ENCODE measurements at places on chromosomes 2 and 18.

- DNase-seq = no peak
These were observed 97.4 kb downstream of the ZNF516 start for GRCh38 chr18:76397631-76398030.

DNA sequence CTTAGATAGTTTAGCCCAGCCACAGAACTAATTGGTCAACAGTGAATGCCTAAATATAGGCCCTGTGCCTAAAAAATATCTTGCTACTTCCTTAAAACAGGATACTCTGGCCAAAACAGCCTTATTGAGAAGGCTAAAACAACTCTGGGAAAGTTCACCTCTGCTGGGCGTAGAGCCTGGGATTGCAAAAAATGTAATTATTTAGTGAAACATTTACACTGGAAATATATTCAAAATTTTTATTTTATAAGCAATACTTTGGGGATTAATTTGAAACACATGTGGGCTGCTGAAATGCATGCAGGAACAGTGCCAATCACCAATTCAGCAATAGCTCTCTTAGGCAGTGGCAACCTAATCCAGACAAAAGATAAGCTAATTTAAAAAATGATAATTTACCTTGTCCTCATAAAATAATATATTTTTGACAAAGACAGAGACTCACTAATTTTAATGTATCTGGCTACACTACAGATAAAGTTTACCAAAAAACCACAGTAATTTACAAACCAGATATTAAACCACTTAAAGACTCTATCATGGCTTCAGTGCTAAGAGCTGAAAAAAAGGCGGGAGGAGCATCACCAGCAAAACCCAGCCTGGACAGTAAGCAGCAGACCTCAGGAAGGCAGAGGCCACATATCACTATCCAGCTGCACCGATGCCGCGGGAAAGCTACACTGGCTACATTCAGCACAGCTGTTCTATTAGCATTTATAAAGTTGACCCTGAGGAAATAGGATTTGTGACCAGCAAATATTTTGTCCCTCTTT, 18.5 kb downstream of the TRAK2 start:
- no peak for DNase-seq

DNA sequence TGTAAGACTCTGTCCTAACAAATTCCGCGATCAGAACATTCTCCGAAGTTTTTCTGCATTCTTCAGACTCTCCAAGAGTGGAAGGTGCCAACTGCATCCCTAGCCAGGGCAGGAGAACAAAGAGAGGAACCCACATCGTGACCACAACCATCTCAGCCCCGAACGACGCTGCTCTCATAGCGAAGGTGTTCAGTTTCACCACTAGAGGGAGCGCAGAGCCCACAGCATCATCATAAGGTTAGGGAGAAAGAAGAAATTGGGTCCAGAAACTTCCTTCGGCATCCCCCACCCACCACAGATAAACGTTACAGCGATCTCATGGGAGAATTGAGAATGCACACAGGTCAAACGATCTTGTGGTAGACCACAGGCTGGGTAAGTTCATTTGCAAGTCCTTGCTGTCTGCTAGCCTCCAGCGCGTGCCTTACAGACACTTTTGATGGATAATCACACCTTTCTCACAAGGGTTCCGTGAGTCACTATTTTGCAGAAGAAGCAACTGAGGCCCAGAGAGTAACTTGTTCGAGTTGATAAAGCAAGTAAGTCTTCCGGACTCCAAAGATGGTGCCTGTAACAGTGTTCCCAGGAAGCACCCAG, 53.7 kb upstream of the ARL4C start:
- peak; percentile 53 for DNase-seq

DNA sequence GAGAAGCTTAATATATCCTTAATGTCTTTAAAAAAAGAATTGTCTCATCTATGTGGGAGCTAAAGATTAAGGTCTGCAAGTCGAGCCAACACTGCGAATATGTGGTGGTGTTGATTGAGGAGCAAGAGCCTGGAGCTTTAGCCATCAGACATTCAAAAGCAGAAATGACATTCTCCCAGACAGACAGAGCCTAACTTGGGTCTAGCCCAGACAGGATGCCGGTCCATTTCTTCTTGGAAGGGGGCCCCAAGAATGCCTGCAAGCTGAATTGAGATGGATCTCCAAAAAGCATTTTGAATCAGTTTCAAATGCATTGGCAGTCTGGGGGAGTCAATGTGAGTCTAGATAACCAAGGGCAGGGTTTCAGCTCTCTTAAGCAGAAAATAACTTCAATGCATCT, 30.1 kb upstream of the EML4 start:
- no peak for DNase-seq

DNA sequence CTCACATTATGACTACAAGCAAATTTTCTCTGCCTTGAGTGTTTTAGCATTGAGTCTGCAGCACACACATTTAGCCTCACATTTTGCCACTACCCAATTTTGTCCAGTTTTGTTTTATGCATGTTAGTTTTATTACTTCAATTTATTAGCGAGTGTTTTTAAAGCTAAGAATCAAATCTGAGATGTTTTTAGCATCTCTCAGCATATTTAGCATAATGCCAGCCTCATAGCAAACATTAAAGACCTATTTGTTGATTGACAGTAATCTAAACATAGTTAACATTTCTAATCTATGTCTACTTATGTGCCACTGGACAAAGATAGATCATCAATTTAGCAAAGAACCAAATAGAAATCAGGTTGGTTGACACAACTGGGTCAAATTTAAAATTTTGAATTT, 94.1 kb upstream of the NXPH2 start:
- DNase-seq = no peak

- no peak for DNase-seq
These were observed 389.3 kb downstream of the STK39 start for GRCh38 chr2:167858086-167858485.

GRCh38 chr2:181915102-181915501, 23.6 kb downstream of the ITPRID2 start:
- no peak for DNase-seq

DNA sequence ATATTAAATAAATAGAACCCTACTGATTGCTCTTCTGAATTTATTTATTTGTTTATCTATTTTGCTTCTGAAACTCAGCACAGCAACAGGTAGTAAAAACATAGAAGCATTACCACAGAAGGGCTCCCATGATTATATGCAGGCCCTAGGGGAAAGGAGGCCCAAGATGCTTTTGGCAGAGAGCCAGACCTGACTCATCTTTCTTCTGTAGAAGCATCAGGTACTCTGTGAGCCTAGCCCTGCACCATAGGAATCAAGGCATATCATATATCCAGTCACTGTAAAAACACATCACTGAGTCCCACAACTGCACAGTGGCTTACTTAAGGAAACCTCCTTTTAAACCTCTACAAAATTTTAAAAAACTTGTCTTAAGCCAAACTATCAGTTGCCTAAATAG, 1.8 kb downstream of the SCN9A start:
- no peak for DNase-seq

DNA sequence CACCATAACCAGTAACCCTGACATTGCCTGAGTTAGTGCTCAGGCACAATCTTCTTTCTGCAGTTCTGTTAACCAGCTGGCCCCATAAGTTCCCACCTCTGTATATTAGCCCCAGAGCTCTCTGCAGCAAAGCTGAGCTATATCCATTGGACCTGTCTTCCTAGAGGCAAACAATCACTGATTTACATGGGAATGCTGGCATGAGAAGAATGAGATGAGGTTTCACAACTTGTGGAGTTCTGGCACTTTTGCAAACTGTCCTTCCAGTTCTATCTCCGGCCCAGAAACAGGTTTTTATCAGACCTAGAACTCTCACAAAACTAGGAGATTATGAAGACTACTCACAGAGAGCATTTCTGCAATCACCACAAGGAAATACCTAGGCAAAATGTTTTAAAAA, 7.9 kb upstream of the CCBE1 start:
- no peak for DNase-seq

- no peak for DNase-seq
These were observed 328 bp downstream of the EGR4 start for GRCh38 chr2:73292906-73293533.

DNA sequence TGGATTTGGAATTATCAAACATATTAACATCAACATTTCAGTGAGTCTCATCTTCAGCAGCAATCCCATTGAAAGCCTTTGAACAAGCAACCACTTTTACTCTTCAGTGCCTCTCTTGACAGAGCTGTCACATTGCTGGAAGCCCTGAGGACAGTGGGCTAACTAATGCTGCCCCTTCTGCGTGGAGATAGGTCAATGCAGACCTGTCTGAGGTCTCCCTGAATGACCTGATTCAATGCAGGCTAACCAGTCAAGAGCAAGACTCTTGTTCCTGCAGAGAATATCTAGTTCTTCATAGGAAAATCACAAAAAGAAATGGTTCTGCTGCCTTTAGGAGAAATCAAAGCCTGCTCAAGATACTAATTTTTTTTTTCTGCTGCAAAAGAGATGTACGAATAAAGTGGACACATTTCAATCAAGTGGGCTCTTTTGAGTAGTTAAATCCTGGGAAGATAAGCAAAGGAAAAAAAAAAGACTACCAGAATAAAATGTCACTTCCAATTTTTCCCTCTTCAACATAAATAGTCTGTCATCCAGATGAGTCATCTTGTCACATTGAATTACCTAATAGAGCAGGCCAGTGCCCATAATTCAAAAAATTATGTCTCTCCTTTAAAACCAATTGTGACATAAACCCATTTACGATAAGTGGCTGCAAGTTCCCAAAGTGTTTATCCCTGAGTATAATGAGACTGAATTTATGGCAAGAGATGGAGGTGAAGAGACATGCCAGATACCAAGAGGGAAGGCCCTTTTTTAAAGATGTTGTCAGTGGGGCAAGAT, 1269.0 kb upstream of the DDX18 start:
- DNase-seq = no peak

DNA sequence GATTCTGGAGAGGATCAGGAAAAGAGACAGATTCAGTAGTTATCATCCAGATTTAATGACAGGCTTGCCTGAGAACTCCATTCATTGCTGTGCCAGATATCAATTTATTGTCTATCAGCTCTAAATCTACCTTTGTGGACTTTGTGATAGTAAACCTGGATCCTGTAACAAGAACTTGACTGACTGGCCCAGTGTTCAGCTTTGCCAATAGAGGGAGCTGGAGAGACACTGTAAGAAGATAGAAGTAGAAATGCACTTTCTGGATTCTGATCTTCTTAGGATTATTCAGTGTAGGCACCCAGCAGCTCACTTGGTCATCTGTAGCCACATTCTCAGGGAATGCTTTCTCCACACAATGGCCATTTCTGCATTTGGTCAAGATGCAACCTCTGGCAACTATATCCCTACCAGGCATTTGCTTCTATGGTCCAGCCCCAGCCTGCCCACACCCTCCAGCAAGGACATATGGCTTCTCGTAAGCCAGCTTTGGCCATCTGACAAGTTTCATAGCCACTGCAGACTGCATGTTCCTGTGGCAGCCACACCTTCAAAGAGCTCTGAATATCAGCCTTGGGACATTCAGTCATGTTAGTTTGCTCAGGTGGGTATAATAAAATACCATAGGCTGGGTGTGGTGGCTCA, 6.1 kb upstream of the SERPINB8 start:
- DNase-seq = peak; percentile 46

- DNase-seq = no peak
These were observed 184.1 kb downstream of the CALCRL start for GRCh38 chr2:187263675-187264560.

DNA sequence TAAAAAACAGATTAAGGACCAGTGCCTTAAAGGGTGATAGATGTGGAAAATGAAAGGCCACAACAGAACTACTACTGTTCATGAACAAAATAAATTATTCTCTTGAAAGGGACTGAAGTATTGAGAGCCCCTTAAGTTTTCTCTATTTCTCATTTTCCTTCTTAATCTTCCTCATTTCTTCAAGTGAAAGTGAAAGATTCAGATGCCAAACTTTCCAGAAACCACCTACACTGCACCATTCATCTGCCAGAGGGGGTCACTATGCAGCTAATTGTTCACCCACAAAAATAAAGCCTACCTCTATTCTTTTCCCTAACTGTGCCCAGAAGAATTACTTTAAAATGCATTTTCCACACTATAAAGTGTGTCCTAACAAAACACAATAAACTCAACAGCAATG, 140.1 kb downstream of the NR4A2 start:
- DNase-seq = no peak

GRCh38 chr2:219408631-219409030, 9.5 kb upstream of the DES start:
- DNase-seq = no peak

DNA sequence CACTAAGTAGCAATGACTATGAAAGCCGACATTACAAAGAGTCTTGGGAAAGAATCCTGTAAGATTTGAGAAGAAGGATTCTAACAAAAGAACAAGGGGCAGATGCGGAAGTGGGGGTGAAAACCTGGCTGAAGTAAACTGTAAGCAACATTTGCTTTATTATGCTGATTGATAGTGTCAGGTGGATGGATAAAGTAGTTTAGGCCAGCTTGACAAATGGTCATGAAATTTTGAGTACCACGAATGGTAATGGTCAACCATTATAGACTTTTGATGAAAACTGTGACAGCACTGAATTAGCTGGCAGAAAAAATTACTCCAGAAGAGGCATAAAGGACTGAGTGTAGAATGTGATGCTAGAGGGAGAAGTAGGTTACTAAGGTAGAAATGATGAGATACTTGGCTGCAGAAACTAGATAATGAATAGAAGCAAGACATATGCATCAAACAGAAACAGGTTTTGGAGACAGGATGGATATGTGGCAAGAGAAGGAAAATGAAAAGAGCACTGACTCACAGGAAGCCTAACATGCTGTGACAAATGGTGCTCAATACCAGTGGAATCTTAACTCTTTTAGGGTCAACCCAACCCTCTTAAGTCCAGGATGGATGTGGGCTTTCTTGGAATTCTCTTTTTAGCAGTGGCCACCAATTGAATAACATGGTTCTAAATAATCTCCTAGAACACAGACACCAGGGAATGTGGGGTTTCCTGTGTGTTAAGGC, 6.8 kb downstream of the THUMPD2 start:
- DNase-seq = no peak

DNA sequence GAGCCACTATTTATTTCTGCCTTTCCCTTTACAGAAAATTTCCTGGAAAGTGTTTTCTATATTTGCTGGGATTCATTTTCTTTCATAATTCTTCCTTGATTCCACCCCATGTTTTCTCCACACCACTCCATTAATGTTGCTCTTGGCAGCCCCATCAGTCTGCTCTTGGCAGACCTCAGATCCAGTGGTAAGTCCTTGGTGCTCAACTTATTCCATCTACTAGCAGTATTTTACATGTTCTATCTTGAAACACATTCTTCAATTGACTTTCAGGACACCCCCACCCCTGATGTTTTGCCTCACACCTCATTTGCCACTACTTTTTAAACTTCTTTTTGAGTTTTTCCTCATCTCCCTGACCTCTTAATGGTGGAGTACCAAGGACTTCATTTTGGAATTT, 65.0 kb downstream of the HNMT start:
- no peak for DNase-seq

DNA sequence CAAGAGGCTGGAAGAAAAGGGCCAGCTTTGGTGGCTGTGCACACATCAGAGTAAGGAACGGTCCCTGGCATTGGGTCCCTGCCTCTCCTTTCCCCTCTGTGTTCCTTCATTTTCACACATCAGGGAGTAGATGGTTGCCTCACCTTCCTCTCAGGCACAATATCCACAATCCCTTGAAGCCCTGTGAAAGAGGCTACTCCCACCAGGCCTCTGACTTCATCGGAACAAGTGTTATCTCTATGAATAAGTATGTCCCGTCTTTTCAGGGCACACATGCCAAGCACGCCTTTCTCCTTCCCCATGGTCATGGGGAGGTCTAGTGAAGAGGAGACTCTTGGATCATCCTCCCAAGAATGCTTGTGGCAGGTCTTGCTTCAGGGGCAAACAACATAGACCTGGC, 61.2 kb upstream of the LMAN1 start:
- no peak for DNase-seq

Data from activated CD8-positive, alpha-beta memory T cell treated with anti-CD3 and anti-CD28 coated beads, Interleukin-2, amount 50 U/mL, for 4 hours (primary cell).